ENCODE measurements at places on chromosomes 5 and 9. TPM values are rescaled to one million over a fixed set of nuclear protein-coding genes. Genes with fewer than 3 reads are reported as not detected.

The SEMA6A gene
- total RNA-seq: 2.3 TPM

The LHX2 gene
- total RNA-seq: not detected

GRCh38 chr5:35436400-35437057 lies 181.1 kb upstream of the SPEF2 start:
- DNase-seq: no peak
- H3K4me3 ChIP-seq: no peak overlapping the region
- H3K27me3 ChIP-seq: peaks cover 27% of the 10 kb centered on the region
- no peaks in the 10 kb centered on the region for H3K4me1 ChIP-seq

DNA sequence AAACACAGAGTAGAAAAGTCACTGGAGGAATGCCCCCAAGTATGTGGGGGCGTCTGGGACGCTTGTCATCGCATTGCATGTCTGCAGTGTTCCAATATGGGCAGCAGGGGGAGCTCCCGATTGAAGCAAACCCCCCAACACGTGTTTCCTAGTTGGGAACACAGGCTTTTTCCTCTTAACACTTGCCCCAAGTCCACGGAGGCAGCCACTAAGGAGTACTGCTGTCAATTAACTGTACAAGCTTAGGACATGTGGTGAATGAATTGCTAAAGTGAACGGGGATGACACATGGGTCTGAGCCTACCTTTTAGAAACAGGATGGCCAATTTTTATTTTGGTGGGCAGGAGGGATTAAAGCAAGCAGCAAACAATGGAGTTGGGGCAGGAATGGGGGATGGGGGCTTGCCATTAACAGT lies 2.2 kb downstream of the GABRB2 start:
- peaks cover 48% of the 10 kb centered on the region for H3K27me3 ChIP-seq
- peaks cover 21% of the 10 kb centered on the region for H3K4me1 ChIP-seq
- H3K4me3 ChIP-seq: no peak overlapping the region
- no peak overlapping the region for H3K27ac ChIP-seq
- DNase-seq: no peak
- no peaks in the 10 kb centered on the region for H3K36me3 ChIP-seq

DNA sequence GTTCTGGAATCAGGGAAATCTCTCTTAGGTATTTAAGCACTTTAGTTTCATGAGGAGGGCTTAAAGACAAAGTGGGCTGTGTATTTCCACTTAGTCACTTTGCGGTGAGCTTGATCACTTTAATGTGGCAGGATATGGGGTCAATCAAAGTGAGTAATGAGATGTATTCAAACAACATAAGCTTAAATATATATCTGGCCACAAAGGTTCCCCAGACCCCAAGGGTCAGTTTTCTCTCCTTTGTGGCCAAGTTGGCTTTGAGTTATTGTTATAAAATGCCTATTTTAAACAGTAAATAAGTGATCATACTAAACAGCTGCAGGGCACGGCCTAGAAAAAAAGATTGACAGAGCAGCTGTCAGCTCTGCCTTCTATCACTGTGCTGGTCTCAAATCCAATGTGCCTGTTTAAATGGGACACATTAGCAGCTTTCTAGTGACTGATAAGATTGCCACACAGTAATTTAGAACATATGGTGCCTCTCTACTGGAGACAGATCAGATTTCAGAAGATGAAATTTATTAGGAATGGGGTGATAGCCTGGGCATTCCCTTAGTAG lies 363.9 kb downstream of the AGTPBP1 start:
- no peak for DNase-seq
- no peak overlapping the region for H3K27ac ChIP-seq
- H3K27me3 ChIP-seq: peaks cover 12% of the 10 kb centered on the region
- no peaks in the 10 kb centered on the region for H3K4me1 ChIP-seq
- no peak overlapping the region for H3K4me3 ChIP-seq
